Gastroesophageal sphincter (tissue), 4 donors: ENCODE measurements at places on chromosomes 11 and 22. TPM values are rescaled to one million over a fixed set of nuclear protein-coding genes. Genes with fewer than 3 reads are reported as not detected.

- ATAC-seq, result no peak
Measured at GRCh38 chr11:114683007-114683406, 4.7 kb downstream of the NXPE2 start.

- peak; percentile 48 for ATAC-seq
Measured at GRCh38 chr11:130103296-130103814, 33.7 kb downstream of the APLP2 start.

DNA sequence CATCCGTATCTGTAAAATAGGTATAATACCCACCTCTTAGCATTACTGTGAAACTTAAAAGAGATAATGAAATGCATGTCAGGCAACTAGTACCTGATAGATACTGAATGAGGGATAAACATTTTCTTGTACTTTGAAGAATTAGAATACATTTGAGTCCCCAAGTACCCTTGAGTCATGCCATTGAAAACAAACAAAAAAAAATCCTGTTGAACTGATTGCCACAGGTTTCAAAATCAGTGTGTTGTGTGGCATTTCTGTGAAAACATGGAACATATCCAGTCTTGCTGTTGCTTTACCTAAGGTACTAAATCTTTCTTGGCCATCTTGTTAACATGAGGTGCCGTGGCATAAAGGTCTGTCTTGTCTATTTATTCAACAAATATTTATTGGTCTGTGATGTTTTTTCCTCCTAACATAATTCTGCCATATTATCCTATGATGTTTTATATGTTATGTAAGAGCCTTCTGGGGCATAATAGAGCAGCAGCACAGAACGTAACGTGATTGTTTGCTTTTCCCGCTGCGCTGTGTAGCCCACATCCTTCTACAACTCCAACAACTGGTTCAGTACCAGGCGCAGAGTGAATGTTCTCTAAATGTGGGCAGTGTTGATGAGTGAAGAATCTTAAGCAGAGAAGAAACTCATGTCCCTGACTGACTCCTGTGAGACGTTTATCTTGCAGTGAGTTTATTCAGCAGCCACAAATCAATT, 79.3 kb upstream of the RAB1B start:
- ATAC-seq, result no peak

- ATAC-seq, result no peak
Measured at GRCh38 chr11:114167771-114168448, 108.4 kb downstream of the ZBTB16 start.

- ATAC-seq, result no peak
Measured at GRCh38 chr11:128628325-128628673, 40.9 kb upstream of the ETS1 start.

DNA sequence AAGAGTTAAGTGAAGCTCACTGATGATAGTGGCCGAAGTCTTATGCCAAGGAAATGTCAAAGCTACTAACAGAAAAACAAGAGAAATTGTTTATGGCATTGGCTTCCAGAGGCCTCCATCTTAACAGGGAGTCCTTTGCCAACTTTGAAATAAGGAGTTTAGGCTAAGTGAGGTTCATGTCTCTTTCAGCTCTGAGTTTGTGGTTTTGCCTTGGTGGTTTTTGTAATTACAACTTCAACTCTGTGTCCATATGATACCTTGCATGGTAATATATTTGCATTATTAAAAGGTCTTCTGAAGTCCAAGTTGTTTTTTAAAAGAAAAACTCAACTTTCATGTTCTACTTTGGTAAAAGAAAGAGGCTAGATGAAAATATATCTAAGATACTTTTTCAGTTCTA, 31.4 kb upstream of the ANO5 start:
- ATAC-seq, result no peak

DNA sequence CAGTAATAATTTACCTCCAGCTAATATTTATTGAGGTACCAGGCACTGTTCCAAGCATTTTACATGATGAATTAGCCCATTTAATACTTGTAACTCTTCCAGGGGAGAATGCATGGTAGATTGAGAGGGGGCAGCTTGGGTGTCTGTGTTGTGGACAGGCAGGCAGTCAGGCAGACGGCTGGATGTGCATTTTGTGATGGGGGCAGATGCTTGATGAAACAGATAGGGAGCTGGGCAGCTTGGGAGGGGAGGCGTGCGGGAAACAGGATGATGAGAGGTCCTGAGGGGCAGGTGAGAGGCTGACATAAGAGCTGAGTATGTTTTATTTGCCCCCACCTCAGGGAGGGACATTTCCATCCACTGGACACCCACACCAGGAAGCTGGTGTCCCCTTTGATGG, 33.1 kb upstream of the SHISAL1 start:
- ATAC-seq, result no peak

DNA sequence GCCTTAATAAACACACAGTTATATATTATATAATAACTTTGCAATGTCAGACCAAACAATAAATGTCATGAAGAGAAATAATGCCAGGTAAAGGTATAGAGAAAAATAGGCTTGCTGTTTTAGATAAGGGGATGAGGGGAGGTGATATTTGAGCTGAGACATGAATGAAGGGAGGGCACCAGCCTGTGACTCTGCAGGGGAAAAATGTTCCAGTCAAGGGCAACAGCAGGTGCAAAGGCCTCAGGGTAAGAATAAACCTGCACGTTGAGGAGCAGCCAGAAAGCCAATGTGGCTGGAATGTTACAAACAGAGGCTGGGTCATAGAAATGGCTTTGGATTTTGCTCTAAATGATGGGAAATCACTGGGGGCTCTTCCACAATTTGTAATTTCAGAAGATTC, 519.6 kb downstream of the SOX6 start:
- no peak for ATAC-seq

DNA sequence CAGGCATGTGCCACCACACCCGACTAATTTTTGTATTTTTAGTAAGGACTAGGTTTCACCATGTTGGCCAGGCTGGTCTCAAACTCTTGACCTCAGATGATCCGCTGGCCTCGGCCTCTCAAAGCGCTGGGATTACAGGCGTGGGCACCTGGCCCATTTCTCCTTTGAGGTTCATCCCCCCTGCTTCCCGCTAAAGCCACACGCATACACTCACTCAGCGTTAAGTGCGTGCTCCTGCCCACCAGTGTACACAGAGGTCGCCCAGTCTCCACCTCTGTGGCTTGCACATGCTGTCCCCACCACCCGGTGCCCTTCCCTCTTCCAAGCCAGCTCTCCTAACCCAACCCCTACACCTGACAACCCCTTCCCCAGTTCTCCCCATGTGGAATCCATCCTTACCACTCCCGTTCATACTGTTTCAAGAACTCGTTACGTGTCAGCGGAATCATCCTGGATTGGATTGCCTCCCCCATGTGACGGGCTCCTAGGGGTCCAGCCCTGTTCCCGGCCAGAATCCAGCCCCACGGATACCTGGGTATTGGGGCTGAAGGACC, 15.7 kb upstream of the CYTH4 start:
- ATAC-seq, result no peak

GRCh38 chr11:58573451-58574104, 2.1 kb downstream of the LPXN start:
- ATAC-seq, result peak; percentile 29

DNA sequence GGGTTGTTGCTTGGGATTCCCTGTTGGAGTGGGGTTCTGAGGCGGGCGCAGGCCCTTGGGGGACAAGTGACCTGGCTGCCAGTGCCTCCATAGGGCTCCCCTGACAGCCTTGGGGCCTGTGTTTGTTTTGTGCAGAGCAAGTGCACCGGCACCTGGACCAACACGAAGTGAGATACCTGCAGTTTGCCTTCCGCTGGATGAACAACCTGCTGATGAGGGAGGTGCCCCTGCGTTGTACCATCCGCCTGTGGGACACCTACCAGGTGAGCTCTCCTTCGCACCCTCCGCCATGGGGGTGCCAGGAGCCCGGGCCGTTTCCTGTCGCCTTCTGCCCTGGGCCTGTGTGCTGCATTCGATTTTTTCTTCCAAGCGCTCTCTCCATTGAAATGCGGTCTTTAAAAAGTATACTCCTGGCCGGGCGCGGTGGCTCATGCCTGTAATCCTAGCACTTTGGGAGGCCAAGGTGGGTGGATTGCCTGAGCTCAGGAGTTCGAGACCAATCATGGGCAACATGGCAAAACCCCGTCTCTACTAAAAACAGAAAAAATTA, 274.6 kb downstream of the TBC1D22A start:
- ATAC-seq, result no peak

DNA sequence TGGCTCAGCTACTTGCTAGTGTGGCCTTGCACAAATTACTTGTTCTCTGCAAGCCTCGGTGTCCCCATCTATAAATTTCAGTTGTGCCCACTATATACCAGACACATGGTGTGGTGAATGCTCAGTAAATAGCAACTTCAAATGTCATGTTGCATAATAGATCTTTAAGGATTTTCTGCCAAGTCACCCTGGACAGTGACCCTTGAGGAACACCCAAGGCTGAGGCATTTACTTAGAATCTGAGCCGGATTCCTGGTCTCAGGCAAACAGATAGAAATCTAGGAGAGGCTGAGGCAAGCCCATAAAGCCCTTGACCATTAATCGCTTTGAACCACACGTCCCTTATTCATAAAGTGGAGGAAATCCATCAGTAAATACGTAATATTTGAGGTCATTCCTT, 9.7 kb downstream of the TEAD1 start:
- ATAC-seq, result no peak

DNA sequence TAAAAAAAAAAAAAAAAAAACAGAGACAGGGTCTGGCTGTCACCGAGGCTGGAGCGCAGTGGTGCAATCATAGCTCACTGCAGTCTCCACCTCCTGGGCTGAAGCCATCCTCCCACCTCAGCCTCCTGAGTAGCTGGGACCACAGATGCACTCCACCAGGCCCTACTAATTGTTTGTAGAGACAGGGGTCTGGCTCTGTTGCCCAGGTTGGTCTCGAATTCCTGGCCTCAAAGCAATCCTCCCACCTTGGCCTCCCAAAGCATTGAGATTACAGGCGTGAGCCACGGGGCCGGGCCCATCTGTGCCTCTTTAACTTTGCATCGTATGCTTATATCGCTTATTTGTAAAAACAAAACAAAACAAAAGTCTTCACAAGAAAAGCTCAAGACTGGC, 3.1 kb downstream of the CPT1A start:
- ATAC-seq, result no peak

GRCh38 chr11:134126217-134126822, 57.4 kb downstream of the JAM3 start:
- peak; percentile 69 for ATAC-seq

GRCh38 chr11:124277804-124278203, 21.6 kb downstream of the OR8G5 start:
- ATAC-seq, result no peak

DNA sequence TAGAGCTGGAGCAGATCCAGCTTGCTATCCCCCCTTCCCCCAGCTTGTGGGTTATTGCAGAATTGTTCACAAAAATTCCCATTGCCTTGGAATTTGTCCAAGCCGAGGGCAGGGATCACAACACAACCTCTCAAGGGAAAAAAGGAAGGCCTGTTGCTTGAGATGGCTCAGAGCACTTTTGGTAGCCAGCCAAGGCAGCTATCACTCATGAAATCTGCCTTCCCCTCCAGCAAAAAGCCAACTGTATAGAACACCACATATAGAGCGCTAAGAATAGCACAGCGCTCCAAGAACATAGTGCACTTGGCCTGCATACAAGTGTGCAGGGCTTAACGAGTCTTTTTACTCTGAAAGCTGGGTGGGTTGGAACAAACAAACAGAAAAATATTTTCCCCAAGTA, 46.2 kb downstream of the FAM83F start:
- ATAC-seq, result no peak

GRCh38 chr11:128359515-128359914, 227.8 kb downstream of the ETS1 start:
- ATAC-seq, result no peak

DNA sequence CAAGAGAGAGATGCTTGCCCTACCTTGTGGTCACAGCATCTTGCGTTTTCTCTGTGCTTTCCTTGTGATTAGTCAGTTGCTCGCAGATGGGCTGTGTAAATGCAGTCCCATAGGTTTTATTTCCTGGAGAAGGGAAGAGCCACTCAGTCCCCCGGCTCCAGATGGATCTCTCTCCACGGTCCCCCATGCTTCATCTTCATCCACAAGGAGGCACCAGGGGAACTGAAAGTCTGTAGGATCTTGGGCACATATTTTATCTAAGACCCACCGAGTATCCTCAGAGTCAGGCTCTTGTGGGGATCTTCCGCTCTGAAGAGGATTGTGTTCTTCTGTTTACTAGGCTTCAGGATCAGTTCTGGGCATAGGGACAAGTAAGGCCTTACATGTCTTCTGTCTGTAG, 66.8 kb upstream of the E2F8 start:
- no peak for ATAC-seq

DNA sequence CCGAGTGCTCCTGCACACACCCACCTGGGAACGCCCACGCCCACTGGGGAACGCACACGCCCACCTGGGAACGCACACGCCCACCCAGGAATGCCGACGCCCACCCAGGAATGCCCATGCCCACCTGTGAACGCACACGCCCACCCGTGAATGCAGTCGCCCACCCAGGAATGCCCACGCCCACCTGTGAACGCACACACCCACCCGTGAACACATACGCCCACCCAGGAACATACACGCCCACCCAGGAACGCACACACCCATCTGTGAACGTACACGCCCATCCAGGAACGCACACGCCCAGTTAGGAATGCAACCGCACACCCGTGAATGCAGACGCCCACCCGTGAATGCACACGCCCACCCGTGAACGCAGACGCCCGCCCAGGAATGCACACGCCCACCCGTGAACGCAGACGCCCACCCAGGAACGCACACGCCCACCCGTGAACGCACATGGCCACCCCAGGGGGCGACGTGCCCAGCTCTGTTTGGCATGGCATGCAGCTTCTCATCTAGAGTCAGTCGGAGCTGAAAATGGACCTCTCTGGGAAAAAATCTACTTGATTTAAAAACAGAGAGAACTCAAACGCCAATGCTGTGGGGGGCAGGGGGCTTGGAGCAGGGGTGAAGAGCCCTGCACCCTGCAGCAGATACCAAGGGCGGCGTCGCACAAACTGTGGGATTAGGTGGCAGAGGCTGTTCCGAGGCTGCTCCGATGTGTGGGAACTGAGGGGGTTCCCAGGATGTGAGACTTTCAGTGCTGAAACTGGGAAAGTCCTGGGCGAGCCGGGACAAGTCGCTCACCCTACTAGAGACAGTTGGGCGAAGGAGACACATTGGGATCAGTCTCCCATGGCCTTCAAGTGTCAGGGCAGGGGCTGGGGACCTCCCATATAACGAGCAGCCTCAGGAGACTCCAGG, 83.3 kb downstream of the MYEOV start:
- ATAC-seq, result no peak

C22orf15 gene
- 0.54 TPM for total RNA-seq

DSCAML1 gene
- total RNA-seq, result 0.54 TPM

SLC22A6 gene
- not detected for total RNA-seq

SLC37A4 gene
- total RNA-seq, result 10.8 TPM

ARHGAP42 gene
- total RNA-seq, result 6.3 TPM

OR52N2 gene
- not detected for total RNA-seq

LRRN4CL gene
- 42.1 TPM for total RNA-seq

DGCR6 gene
- 1.1 TPM for total RNA-seq

CHRM1 gene
- 0.27 TPM for total RNA-seq

KRTAP5-8 gene
- not detected for total RNA-seq

TTC36 gene
- total RNA-seq, result 0.81 TPM

FLRT1 gene
- total RNA-seq, result 4.7 TPM
